ENCODE measurements at places on chromosomes 1 and 21. TPM values are rescaled to one million over a fixed set of nuclear protein-coding genes. Genes with fewer than 3 reads are reported as not detected.

GRCh38 chr1:110264430-110264829 is 54.3 kb downstream of the KCNC4 start:
- DNase-seq, result no peak

GRCh38 chr1:230568008-230568407 is 74.3 kb upstream of the COG2 start:
- no peak for DNase-seq

- no peak for DNase-seq
Observed at GRCh38 chr1:167479331-167479979, 38.9 kb downstream of the CD247 start.

DNA sequence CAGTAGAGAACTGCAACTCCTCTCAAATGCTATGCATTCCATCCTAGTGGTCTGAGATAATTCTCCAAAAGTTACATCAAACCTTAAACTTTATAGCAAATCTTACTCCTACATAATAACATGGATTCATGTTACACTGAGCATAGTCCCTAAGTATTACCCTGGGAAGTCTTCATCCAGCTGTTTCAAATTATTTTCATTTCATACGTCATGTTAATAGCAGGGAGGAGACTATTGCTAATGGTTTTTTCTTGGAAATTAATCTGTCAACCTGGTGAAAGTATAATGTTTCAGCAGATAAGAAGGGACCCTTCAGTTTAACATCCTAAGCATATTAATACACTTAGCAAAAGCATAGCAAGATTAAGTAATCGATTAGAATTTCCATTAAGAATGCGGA is 318.1 kb downstream of the USP25 start:
- no peak for DNase-seq

- DNase-seq, result no peak
Observed at GRCh38 chr21:18151046-18151445, 93.6 kb upstream of the CHODL start.

- no peak for DNase-seq
Observed at GRCh38 chr1:229396585-229397206, 37.2 kb downstream of the ACTA1 start.

DNA sequence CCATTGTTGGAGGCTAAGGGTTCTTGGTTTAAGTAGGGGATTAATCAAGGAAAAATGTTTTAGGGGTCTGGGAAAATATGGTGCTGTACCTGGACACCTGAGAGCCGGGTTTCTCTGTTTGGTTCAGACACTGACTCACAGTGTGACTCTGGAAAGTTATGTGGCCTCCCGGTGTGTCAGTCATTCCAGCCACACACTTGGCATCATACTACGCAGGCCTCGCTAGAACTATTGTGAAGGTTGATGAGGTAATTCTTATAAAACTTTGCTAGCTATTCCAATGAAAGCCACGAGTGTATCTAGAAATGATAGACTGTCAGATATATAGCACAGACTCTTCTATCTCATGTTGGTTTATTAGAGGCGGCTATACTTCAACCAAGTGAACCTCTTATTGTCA is 4.8 kb upstream of the CAMSAP2 start:
- DNase-seq, result no peak

DNA sequence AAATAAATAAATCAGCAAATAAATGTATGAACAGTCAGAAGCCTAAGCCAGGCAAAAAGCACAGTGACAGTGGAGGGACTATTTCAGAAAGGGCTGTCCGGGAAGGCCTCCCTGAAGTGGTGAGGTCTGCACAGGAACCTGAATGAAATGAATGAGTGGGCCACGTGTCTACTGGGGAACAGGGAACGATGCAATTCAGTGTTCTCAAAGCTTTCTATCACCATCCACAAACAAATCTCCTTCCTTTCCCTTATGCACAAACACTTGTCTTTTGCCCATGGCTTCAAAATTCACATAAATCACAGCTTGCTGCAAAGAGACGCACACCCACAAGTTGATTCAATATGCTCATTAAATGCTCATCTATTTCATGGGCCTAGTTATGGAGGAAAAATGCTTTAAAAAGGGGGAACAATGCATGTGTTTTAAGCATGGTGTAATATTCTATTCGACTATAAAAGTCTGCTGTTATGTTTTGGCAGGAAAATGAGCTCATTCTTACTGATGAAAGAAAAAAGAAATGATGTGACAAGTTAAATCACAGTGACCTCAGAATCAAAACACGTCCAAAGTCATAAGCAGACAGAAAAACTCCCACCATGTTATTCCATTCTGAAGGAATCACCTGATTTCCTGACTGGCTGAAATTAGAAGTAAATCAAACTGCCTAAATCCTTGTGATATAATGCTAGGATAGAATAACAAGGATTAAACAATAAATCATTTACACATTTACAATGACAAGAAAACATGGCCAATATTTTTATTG is 21.6 kb downstream of the URB1 start:
- no peak for DNase-seq

Gene KPRP
- not detected for polyA plus RNA-seq

Gene IL22RA1
- polyA plus RNA-seq, result 0.16 TPM

All from ovary (tissue), 10 donors.